Activated naive CD8-positive, alpha-beta T cell treated with anti-CD3 and anti-CD28 coated beads for 36 hours (primary cell): ENCODE measurements at places on chromosomes 2 and 18. TPM values are rescaled to one million over a fixed set of nuclear protein-coding genes. Genes with fewer than 3 reads are reported as not detected.
A peak's percentile ranks its signal among the peaks of the same experiment; 100 is the strongest.

ACTG2 gene
- total RNA-seq: 0.27 TPM

EFEMP1 gene
- not detected for total RNA-seq

AMER3 gene
- not detected for total RNA-seq

GRCh38 chr2:159157361-159158209 lies 128.9 kb downstream of the WDSUB1 start:
- peak; percentile 5 for DNase-seq

DNA sequence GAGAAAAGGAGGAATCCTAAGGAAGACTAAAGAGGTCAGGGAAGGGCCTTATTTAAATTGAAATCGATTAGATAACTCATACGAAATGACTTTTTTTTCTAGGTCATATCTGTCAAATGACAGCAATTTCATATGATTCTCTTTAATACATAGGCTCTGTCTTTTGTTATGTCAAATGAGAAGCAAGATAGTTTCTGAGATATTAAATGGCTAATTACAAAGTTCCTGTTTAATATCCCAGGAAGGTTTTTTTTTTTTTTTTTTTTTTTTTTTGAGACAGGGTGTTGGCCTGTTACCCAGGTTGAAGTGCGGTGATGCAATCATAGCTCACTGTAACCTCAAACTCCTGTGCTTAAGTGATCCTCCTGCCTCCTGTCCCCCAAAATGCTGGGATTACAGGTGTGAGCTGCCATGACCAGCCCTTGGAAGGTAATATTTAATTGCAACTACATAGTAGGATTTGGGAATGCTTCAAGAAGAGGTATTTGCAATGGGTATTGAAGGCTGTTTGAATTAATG lies 48.0 kb upstream of the RMND5A start:
- DNase-seq: no peak

GRCh38 chr18:67961701-67962440 lies 445.4 kb upstream of the DSEL start:
- DNase-seq: no peak
